Skeletal muscle cell (primary cell): ENCODE measurements at places on chromosomes 4 and X.

DNA sequence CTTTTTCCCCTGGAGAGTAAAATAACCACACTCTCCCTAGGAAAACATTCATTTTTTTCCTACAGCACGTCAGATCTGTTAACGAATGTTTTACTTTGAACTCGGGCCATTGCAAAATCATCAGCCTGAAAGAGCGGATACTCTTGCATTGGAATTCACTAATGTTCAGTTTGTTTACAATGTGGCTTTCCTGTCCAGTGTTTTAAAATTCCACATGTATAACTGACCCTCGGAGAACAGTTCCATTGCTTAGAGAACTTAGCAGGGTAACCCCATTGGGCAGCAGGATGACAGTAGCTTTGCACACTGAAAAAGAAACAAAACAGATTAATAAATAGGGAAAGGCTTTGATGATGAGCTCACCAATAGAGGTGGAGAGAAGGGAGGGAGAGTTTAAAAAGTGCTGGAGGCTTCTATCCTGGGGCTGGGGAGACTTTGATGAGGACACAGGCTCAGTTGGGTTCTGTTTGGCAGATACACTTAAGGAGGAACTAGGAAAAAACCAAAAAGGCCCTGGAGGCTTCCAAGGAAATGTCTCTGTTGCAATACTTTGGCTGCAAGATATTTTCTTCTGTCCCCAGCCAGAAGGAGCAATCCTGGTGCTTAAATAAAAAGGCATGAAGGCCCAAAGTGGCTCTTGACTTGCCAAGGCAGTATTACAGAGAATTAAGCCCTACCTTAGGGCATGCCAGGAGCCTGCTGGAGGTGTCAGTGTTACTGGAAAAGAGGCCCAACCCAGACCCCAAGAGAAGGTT, 143.1 kb downstream of the ARSF start:
- peak; percentile 49 for DNase-seq

DNA sequence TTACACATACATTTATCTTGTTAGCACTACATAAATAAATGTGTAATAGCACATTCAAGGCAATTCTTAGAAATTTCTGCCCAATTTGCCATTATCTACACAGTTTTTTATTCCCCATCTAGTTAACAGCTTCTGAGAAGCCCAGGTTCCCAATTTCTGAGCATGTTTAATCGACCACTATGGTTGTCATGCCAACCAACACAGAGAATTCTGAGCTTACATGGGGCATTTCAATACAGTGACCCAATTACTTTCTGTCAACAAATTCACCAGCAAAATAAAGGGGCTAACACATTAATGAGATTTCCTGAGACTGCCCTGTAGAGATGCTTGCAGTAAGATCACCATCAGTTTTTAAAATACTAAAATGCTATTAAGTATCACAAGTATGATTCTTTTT, 22.0 kb downstream of the GPM6A start:
- no peak for DNase-seq

DNA sequence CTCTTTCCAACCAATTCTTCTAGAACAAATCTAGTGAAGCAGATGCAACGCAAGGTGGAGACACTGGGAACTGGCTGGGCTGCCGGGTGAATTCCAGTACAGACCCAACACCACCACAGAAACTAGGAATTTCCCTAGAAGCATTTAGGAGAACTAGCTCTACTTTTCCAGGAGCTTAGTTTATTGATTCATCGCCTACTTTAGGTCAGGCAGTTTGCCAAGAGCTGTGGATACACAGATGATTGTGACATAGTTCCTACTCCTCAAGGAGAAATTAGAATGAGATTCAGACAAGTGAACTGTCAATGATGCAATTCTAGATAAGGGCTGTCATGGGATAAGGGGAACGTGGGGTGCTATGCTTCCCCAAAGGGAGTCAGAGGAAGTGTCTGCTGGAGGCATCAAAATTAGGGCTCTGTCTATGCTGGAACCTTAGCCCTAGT, 350.0 kb downstream of the CAMK2D start:
- peak; percentile 91 for DNase-seq

- no peak for DNase-seq
Observed at GRCh38 chr4:85127653-85128052, 161.2 kb upstream of the WDFY3 start.

DNA sequence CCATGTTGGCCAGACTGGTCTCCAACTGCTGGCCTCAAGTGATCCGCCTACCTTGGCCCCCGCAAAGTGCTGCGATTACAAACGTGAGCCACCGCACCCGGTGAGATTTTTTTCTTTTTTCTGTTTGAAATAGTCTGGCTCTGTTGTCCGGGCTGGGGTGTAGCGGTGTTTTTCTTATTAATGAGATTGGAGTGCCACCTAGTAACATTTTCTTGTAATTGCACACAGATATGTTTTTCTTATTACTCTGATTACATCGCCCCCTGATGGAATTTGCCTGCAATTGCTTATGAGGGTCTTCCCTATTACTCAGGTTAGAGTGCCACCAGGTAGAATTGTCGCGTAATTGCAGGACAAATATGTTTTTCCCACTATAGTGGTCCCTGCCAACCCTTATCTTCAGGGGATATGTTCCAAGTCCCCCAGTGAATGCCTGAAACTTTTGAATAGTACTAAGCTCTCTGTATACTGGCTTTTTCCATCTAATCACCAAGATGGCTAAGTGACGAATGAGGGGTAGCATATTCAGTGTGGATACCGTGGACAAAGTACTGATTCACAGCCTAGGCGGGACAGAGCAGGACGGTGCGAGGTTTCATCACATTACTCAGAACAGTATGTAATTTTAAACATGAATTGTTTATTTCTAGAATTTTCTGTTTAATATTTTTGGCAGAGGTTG, 8.6 kb upstream of the PDHA1 start:
- DNase-seq = no peak

DNA sequence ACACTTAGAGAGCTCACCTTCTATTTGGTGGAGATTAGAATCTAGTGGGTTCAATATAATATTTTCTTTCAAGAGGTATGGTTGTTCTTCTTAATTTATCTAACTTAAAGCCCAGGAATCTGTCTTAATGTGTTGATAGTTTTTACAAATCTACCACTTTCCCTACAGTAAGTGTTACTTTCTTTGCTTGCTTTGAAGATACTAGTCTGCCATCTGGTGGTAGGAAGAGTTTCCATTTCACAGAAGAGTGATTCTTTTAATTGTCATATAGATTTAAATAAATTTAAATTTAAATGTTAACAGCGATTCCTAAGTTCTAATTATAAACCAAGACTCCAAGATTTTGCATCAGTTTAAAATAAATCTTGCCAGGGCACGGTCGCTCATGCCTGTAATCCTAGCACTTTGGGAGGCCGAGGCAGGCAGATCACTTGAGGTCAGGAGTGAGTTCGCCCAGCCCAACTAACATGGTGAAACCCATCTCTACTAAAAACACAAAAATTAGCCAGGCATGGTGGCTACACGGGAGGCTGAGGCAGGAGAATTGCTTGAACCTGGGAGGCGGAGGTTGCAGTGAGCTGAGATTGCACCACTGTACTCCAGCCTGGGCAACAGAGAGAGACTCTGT, 43.5 kb downstream of the NUDT9 start:
- DNase-seq = peak; percentile 23

DNA sequence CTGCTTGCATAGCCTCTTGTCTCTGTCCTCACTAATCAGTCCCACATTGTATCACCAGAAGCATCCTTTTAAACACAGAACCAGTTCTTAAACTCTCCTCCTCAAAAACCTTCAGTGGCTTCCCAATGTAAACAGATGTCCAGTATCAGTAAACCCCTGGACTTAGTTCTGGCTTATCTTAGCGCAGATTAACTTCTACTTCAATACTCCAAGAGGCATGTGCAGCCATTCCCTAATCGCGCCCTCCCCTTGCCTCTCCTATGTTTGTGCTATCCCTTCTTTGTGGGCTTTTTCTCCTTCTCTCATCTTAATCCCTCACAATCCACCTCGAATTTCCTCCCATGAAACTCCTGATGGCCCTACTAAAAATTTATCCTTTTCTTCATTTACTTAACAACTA, 193.8 kb downstream of the FBXO8 start:
- DNase-seq = no peak

DNA sequence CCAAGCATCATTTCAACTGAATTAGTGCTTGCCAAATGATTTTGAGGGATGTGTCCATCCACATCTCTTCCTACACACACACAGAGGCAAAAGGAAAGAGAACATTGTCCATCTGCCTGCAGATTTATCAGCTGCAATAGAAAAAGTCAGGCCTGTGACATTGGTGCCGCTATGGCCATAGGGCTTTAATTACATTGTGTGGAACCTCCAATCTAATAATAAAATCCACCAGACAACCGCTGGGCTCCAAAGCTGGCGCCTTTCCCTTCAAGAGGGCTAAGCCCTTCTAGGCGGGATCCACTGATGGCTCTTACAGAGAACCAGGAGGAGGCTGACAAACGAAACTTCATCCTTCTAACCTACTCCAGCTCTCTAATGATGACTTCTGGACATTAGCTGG, 60.6 kb downstream of the PHOX2B start:
- no peak for DNase-seq

GRCh38 chr4:144967161-144967560, 130.8 kb downstream of the ANAPC10 start:
- DNase-seq = no peak

- DNase-seq = no peak
Observed at GRCh38 chr4:37936889-37937498, 23.2 kb upstream of the PTTG2 start.

GRCh38 chr4:4332529-4332928, 42.5 kb downstream of the ZBTB49 start:
- DNase-seq = no peak

- no peak for DNase-seq
Observed at GRCh38 chr4:80529026-80529425, 193.5 kb downstream of the CFAP299 start.

DNA sequence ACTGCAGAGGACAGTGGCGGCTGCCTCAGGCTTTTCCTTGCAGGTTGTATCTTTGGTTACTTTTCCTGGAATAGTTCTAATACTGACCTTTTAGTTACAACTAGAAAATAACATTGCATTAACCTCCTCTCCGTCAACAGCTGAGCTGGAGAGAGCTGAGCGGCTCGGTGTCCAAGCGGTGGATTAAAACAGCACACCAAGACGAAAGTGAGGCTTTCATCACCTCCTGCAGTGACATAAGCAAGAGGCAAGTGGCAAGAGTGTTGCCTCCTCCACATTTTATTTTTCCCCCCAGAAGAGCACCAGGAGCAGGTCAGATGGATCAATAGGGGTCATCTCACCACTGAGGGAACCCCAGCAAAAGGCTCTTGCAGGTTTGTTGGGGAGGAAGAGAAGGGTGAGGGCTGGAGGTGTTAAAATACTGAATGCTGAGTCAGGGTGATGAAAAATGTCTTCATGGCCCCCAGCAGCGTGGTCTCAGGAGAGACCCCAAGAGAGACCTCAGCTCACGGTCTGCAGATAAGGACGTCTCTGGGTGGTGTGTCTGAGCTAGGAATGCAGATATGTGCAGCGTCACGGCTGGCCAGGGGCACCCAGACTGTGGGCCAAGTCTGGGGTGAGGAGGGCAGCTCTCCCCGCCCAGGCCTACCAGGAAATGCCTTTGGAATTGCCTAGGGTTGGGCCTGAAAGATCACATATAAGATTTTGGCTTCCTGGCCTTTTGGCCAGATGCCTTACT, 50.3 kb downstream of the CASP3 start:
- DNase-seq = no peak

DNA sequence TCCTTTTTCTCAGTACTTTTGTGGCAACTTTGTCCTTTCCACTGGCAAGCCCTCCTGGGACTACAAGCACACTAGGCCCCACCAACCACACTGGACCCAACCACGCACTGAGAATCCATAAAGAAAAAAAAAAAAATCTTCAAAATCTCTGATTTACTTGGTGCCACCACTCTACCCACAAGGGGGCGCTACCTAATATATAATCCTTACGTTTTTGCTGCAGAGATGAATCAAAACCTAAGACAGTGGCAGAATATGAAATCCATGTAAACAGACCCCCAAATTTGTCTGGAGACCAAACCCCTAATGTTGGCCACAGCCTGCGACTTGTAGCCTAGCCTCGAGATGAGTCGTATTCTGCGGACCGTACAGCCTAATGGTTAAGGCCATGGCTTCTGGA, 63.5 kb upstream of the ARHGAP36 start:
- DNase-seq = no peak

GRCh38 chr4:33149658-33150524, 2429.7 kb downstream of the PCDH7 start:
- DNase-seq = no peak

GRCh38 chr4:156662921-156663320, 308.7 kb downstream of the PDGFC start:
- no peak for DNase-seq
